ENCODE measurements at places on chromosomes 4 and X. TPM values are rescaled to one million over a fixed set of nuclear protein-coding genes. Genes with fewer than 3 reads are reported as not detected.
A peak's percentile ranks its signal among the peaks of the same experiment; 100 is the strongest.

DNA sequence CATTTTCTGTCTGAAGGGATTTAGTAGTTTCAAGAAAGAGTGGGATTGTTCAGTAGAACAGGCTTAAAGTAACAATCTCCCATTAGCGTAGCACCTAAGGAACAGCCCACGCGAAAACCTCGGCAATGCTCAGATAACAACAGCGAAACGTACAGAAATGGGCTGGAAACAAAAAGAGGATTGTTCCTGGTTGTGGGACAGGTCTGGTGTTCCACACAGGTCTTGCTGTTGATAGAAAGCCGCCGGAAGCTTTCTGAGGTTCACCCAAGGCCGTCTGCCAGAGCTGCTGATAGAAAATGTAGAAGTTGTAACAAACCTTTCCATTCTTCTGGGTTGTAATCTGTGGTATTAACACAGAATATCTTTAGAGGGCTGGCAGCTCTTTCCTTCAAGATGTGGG is 69.4 kb upstream of the CLCN4 start:
- no peak for DNase-seq

GRCh38 chr4:177265729-177266128 is 43.9 kb upstream of the NEIL3 start:
- no peak for DNase-seq

DNA sequence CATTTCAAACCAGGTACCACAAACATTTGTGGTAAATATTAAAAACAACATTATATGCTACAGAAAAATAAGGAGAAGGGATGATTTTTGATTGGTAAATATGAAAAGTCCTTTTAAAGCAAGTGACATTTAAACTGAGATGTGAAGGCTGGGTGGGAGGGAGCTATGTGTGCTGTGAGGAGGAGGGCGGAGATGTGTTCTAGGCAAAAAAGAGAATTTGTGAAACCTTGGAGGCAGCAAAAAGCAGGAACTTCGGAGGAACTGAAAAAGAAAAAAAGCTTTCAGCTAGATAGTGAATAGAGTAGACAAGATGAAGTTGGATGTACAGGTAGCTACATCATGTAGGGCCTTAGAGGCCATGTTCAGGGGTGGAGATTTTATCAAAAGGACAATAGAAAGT is 10.1 kb upstream of the ARAP2 start:
- no peak for DNase-seq

GRCh38 chr4:33626221-33626620 is 2618.1 kb downstream of the ARAP2 start:
- DNase-seq = no peak

DNA sequence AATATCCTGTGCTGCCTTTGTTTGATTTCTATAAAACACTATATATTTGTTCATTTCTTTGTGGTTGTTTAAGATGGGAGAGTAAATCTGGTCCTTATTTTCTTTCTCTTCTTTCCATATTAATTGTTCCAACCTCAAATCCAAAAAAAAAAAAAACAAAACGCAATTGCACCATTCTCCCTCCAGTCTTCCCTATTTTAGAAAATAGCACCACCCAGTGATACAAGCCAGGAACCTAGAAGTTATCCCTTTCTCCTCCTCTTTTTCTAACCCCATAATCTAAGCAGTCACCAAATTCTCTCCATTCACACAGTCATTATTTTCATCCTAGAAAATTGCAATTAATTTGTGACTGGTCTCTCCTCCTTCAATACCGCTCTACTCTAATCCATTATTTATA is 107.8 kb downstream of the GABRA3 start:
- DNase-seq = no peak

DNA sequence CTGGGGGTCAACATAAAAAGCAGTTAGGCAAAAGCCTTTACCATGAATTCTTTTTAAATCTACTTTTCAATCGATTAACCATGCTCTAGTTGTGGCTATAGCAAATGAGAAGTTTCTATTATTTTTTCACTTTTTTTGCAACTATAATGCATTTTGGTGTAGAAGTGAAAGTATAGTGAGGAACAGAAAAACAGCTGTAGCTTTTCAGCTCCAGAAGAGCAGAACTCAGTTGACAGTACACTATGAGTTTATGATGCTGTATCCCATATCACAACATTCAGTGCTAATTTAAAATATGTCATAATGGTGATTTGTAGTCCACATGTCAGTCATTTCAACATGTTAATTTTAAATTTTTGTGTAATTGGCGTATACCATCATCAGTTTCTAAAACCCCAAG is 8.7 kb upstream of the MUC7 start:
- no peak for DNase-seq

DNA sequence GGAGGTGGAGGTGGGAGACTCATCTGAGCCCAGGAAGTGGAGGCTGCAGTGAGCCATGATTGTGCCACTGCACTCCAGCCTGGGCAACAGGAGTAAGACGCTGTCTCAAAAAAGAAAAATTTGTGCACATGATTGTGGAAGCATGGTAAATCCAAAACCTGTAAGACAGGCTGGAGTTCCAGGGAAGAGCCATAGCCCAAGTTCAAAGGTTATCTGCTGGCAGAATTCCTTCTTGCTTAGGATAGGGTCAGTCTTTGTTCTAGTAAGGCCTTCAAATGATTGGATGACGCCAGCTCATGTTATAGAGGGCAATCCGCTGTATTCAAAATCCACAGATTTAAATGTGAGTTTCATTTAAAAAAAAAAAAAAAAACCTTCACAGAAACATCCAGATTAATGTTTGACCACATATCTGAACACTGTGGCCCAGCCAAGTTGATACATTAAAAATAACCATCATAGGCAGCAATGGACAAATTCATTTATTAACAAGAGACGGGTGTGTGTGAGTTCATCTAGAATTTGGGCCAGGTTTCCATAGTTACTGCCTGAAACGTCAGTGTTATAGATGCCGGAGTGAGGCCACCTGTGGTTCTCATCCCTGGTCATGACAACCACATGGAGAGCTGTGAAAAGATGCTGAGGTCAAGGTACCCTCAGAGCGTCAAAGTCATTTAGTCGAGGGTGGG is 35.2 kb upstream of the SLC2A9 start:
- no peak for DNase-seq

DNA sequence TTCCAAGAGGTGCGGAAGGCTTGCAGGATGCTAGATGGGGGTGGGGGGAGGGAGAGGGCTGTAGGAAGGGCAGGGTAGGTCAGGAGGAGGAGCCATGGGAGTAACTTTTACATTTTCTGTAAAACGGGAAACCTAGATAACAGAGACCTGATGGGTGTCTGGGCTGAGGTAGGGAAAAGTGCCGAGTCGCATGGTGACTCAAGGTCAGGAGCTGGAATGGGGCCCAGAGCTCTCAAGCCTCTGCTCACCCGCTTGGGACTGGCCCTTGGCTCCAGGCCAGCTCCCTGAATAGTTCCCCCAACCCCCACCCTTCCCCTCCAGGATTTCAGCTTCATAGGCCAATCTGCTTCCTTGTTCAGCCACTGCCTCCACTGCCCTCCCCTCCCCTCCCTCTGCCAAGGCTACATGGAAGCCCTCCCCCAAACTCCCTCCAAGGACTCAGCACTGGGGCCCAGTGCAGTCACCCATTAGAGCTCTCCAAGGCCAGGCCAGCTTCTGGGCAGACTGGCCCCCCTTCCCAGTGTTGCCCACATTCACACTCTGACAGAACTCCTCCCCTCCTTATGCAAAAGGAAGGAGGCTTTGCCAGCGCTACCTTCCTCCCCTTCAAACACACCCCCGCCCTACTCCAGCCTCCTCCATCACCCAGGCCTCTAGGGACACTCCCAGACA is 43.6 kb downstream of the TSC22D3 start:
- peak; percentile 70 for DNase-seq

GRCh38 chrX:15530318-15530717 is 29.7 kb downstream of the BMX start:
- no peak for DNase-seq

GRCh38 chr4:152680988-152681603 is 1.3 kb upstream of the TMEM154 start:
- no peak for DNase-seq

GRCh38 chrX:23374291-23374690 is 39.6 kb downstream of the PTCHD1 start:
- DNase-seq = no peak

DNA sequence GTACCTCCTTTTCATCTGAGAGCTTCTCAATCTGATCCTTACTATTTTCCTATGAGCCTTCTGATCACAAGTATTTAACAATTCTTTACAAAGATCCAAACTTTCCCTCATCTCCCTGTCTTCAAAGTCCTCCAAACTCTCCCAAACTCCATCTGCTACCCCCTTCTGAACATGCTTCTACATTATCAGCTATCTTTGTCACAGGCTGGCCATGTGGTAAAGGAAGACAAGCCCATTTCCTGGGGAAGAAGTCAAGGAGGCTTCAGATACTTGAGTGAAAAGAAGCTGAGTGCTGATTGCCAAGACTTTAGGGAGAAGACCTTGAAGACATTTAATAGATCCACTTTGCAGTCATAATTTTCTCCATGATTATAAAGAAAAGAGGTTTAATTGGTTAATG is 231.4 kb downstream of the CWH43 start:
- no peak for DNase-seq

DNA sequence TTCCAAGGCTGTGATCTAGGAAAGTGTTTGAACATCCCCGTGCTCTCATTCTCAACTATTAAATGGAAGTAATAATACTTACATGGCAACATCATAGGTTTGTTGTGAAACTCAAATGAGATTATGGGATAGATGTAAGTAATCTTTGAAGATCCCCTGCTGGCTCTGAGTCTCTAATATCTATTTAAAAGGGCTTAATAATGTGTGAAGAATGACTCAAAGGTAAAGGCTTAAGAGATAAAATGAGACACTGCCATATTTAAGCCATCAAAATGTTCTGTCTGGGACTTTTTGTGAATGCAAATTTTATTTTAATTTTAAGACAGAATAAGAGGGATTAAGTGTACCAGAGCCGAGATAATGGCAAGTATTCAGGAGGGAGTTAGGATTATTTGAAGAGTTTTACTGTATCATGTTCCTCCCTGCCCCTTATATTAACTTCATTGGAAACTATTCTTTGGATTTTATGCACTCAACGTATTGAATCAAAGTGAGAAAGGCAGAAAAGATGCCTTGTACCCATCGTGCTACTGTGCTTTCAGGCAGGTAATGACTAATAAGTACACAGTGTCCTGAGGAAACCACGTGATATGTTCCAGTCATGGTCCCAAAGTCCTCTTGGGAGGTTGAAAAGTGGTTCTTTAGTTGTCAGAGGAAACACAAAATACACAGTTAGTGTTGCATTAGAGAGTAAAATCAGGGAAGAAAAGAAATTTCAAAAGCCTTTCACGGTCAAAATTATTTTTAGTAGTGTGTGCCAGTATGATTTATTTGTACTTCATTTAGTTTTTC is 192.4 kb downstream of the RBM46 start:
- no peak for DNase-seq

DNA sequence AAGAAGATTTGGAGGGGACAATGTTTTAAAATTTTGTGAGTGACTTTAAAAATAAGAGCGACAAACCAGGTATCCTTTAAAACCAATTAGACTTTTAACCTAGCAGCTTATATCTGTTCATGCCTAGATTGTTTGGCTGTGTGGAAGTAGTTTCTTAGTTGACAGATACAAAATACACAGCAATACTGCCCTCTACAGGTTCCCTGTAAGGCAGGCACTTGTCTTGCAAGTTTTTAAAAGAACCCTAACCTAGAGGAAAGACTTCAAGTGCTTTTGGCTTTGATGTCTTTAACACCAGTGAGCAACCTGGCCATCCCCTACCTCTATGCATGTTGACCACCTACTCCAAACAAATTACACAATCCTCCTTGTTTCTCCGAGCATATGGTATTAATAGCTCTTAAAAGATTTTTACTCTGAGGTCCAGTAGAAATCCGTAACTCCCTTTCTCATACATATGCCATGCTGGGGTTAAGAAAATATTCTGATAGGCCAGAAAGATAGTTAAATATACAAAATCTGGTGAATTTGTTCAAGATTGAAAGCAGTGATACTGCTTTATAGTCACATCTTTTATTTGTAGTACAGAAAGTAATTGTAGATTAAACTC is 273.0 kb downstream of the ARHGAP24 start:
- DNase-seq = no peak

DNA sequence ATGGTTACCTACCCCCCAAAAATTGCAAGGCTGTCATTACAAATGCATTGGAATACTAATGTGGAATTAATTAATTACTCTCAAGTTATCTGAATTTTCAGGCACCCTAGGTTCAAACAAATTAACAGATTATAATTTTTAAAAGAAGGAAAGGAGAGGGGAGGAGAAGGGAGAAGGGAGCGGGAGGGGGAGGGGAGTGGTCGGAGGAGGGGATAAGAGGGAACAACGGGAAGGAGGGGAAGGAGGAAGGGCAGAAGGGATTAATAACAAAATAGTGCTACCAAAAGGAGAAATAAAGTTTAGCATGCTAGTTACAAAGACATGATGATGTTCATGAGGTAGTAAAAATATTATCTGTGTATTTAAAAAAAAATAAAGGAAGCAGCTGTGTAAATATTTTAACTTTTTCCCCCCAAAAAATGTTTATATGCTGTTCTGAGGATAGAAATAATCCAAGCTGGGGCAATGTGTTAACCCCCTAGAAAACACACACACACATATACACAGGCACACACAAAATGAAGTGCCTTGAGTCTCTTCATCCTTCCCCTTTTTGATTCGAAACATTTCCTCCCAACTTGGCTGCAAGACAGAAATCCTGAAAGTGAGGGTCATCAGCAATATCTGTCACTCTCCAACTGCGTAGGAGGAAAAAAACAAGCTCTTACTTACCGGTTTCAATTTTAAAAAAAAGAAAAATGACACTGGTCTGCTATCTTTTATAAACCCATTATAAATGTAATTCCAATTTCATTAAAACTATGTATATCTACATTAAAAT is 58.8 kb downstream of the PPP3CA start:
- no peak for DNase-seq

DNA sequence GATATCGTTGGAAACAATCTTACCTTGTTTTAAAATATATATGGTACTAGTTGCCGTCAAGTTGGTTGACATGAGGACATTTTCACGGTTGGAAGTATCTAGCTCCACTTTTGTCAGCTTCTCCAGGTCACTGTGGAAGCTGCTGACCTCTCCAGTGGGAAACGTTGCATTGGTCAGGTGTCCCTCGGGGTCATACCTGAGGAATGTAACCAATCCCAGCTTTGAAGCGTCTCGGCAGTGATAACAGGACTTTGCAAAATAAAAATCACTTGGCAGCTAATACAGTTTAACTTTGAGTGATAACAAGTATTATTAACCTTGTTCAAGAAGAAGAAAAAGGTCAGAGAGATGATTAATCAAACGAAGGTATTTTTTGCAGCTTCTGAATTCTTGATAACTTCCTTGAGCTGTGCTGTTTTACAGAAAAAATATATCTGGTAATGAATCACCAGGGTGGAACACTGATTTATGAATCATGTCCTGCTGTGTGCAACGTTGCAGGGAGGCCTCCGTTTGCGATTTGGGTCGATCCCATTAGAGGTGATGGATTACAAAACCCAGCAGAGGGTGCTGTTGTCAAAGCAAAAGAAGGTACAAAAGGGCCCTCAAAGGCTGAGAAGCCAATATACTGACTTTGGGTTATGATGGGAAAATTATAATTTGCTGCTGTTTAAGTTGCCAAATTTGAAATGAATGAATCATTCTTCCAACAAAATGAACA is 60.1 kb downstream of the SH2D1A start:
- DNase-seq = peak; percentile 1

SERTM2 gene
- total RNA-seq = not detected

SSX2 gene
- not detected for total RNA-seq

AKAP17A gene
- total RNA-seq = 53.3 TPM

MBNL3 gene
- total RNA-seq = 3.5 TPM

ITM2A gene
- total RNA-seq = 43.1 TPM

PAPSS1 gene
- total RNA-seq = 29.8 TPM

OPN1MW gene
- not detected for total RNA-seq

FGD1 gene
- 11.5 TPM for total RNA-seq

DKC1 gene
- total RNA-seq = 14.9 TPM

FGA gene
- not detected for total RNA-seq
